HS-27A (cell line): ENCODE measurements at places on chromosomes 6 and 20.

DNA sequence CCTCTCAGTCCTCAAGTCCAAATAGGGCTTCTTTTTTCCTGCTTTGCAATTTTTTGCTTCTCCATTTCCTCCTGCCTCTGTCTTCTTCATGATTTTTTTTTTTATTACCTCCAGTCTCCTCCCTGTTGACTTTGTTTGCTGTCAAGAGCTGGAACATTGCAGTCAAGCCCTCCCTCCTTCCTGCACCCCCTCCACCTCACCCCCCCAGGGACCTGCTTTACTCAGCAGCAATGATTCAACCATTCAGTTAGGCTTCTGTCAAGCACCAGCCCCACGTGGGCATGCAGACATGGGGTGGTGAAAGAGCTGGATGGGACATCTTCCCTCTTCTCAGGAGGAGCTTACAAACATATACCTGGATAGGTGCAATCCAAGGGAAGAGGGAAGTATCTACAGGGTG is 142.4 kb downstream of the LRFN2 start:
- no peak for DNase-seq

DNA sequence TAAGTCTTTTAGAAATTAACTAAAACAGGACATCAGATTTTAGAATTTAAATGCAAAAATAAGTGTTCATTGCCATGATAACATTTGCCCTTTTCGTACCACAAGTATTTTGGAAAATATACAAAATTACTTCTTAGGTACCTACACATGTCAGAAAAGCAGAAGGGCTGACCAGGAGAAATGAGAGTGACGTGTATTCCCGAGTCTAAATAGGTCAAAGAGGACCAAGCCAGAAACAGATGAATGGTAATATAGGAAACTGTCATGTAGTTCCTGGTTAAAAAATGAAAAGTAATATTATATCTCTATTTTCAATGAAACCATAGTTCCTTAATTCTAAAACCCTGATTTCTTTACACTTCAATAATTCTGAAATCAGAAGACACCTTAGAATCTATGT is 126.2 kb downstream of the IPCEF1 start:
- DNase-seq, result no peak

GRCh38 chr20:8855315-8855714 is 213.6 kb upstream of the PLCB4 start:
- peak; percentile 70 for DNase-seq

- no peak for DNase-seq
Observed at GRCh38 chr6:57209030-57209429, 13.1 kb downstream of the RAB23 start.

DNA sequence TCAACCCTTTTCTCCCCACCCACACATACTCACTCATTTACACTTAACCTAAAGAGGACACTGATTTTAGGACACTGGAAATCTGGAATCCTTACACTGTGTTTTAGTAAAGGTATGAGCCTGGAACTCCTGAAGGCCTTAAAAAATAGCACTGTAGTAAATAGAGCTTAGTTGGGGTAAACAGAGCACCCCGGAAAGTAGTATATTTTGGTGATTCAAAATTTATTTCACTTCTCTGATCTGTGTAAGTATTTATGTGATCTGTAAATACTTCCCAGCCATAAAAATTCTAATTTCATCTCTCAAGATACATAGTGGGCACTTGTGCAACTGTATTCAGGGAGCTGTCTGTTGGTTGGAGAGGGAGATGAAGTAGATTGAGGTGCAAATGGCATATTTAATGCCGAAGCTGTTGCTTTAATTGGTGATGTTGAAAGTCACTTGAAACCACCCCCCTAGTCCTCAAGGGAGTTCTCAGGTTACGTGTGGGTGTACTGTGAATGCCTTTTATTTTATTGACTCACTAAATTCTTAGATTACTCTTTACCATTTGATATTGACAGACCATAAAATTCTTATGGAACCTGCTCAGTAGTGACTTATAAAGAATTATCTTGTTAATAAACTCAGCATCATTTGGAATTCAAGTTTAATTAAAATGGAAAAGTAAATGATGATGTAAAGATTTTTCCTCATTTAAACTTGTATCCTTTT is 154.9 kb downstream of the SOX4 start:
- no peak for DNase-seq

- DNase-seq, result no peak
Observed at GRCh38 chr6:151142676-151143075, 97.1 kb upstream of the AKAP12 start.

DNA sequence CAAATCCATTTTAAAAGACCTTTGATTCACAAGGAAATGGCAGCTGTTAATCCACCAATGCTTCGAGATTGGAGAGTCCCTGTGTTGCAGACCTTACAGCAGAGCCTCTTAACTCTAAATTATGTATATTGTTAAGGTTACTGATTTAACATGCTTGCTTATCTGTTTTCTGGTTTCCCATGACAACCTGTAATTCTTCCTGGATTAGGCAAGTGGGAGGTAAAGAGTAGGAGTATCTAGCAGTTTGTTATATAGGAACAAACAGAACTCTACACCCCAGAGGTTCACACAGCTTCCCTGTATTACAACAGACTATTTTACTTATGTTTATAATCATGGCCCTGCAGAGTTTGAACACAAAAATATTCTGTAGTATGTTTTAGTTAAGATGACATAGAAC is 39.5 kb downstream of the NKX2-4 start:
- DNase-seq, result no peak

DNA sequence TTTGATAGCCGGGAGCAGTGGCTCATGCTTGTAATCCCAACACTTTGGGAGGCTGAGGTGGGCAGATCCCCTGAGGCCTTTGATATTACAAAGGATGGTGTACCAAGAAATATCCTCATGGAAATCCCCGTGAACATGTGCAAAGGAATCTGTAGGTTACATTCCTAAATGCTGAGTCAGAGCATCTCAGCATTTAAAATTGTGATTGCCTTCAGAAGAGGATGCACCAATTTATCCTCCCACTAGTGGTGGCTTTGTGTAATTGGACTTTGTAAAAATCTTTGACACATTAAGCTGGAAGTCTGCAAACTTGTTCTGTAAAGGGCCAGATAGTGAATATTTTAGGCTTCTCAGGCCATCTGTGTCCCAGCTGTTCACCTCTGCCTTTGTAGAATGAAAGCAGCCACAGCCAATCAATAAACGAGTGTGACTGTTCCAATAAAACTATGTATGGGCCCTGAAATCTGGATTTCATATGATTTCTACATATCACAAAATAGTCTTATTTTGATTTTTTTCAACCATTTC is 11.8 kb downstream of the TMEM14B start:
- peak; percentile 65 for DNase-seq

- no peak for DNase-seq
Observed at GRCh38 chr20:53631909-53632662, 38.4 kb upstream of the ZNF217 start.

DNA sequence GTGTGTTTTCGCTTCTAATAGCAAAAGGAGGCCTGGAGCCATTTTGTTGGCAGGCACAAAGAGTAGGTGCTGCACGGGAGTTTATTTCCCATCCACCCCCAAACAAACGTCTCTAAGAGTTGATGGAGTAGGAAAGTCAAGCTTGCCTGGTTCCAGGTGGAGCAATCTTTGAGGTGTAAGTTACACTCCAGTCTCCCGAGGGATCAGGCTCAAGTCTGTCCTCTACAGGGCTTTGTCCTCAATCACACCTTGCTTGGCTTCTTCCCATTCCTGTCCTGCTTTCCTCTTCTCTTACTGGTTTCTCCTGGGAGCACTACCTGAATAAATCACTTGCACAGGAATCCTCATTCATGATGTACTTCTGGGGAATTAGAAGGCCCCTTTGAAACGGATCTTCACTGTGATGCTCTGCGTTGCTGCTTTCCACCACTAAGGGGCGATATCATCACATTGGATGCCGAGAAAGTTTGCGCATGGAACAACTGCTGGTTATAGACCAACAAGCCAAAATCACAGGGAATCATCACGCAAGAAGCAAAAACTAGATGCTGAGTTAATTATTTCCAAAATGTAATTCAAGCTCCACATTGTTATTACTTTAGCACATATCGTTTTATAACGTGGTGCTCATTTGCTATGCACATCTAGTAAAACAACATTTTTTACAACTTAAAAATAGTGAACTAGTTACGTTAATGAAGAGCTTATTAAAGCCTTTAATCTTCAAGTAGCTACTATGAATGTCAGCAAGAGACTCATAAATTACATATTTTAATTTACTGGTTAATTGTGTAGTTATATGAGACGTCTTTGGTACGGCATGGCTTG is 156.8 kb downstream of the DNAH8 start:
- peak; percentile 14 for DNase-seq

GRCh38 chr6:43809417-43810305 is 39.6 kb downstream of the VEGFA start:
- DNase-seq, result peak; percentile 23

DNA sequence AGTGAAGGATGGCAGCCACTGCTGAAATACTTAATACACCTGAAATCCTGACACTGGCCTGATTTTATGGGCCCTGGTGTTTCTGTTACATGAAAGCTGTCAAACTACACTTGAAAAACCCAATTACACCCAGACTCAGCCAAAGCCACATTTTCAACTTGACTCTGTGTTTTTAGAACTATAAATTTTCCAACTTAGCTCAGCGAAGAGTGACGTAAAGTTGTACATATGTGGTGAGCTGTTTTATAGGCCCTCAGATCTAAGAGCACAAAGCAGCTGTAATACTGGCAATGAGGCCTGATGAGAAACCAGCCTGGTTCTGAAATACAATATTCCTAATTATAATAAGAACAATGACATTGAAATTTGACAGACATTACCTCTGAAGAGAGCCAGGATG is 18.6 kb downstream of the SCML4 start:
- DNase-seq, result no peak

GRCh38 chr6:68650142-68650541 is 15.1 kb downstream of the ADGRB3 start:
- no peak for DNase-seq

DNA sequence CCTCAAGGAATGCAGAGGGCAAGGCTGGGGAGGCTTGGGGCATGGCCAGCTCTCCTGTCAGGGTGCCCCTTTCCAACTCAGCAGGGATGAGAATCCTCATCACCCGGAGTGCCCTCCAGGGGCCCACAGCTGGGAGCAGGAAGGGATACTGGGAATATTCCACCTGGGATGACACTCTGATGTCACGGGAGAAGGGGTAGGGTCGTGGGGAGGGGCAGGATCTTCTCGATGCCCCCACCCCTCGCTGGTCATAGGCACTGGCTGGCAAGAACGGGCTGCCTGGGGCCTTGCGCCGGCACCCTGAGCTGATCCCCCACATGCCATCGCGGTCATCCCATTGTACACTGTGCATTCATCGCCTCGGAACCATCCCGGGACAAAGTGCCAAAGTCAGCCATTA is 10.6 kb upstream of the NXT1 start:
- DNase-seq, result no peak

DNA sequence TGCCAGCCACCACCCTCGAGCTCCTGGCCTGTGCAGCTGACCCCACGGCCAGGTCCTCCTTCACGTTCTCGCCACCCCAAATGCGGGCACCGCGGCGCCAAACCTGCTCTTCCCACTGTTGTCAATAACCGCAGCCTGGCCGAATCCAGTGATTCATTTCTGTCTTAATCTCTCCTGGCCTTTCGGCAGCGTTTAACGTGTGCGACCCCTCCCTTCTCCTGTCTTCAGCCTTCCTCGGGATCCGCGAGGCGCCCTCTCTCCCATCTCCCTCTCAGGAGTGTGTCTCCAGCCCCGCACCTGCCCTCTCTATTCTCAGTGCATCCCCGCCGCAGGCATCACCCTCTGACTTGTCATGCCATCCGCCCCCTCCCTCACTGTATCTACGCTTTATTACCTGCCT is 91.4 kb downstream of the THBS2 start:
- no peak for DNase-seq

GRCh38 chr6:90610751-90611542 is 24.1 kb upstream of the MAP3K7 start:
- no peak for DNase-seq

DNA sequence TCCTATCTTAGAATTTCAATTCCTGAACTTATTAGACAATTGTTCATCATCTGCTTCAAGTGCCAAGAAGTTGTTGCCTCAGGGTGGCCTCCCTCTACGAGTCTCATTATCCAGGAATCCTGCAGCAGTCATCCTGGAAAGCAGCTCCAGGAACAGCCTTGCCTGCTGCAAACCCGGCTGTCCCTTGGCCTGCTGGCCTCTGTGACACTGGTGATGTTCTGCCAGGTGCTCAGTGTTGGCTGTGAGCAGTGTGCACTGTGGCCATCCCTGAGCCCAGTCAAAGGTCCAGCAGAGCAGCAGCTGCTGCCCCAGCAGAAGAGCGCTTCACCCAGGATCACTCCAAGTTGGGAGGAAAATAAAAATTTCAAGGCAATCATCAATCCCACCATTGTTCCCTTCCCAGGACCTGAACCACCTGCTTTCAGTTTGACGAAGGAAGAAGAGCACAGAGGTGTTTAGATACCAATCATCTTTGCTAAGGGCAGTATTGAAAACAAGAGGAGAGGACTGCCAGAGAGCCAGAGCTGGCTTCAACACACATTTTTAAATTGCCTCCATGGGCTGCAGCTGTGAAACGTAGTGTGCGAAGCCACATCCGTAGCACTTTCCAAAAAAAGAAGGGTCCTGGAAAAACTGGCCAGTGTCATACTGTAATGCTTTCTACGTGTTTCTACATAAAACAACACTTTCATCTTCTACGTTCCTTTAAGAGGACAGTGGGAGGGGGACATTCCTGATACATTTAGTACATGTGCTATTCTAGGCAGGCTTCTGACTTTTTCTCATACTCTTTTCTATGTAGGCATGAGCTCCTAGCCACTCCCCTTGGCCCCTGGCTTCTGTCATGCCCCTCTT is 7.2 kb upstream of the FAM50B start:
- no peak for DNase-seq

GRCh38 chr20:46058599-46059281 is 29.7 kb downstream of the SLC12A5 start:
- DNase-seq, result no peak

- no peak for DNase-seq
Observed at GRCh38 chr6:103783329-103783728, 1076.4 kb downstream of the HACE1 start.

DNA sequence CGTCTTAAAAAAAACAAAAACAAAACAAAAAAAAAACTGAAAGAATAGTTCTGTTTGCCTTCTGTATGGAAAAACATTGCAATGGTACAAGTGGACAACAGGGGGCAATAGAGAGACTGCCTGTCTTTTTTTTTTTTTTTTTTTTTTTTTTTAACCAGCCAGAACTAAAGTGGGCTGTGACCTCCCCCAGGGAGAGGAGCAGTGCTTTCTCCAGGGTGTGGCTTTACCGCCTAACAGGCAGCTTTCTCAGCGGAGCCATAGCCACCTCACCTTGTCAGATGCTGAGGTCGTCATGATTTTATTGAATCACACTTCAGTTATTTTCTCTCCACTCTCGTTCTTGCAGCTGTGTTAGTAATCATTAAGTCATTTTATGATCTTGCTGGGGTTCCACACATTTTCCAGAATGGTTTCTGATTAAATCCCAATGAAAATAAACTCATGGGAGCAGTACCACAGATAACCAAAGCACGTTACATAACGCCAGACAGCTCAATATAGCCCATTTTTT is 78.4 kb downstream of the GMPR start:
- peak; percentile 72 for DNase-seq

- DNase-seq, result no peak
Observed at GRCh38 chr20:62055106-62055861, 10.4 kb downstream of the TAF4 start.

- DNase-seq, result no peak
Observed at GRCh38 chr6:38901802-38902522, 146.6 kb upstream of the GLP1R start.

GRCh38 chr6:110723017-110723416 is 92.3 kb downstream of the CDK19 start:
- no peak for DNase-seq
